Kidney (tissue), 22 donors: ENCODE measurements at places on chromosomes 1 and 21. TPM values are rescaled to one million over a fixed set of nuclear protein-coding genes. Genes with fewer than 3 reads are reported as not detected.

Gene KRTAP26-1
- not detected for total RNA-seq

Gene SPRR1A
- not detected for total RNA-seq

Gene DISC1
- total RNA-seq, result 15.9 TPM

Gene HMGCS2
- 3.9 TPM for total RNA-seq

Gene ERICH3
- 0.50 TPM for total RNA-seq

Gene FCRL6
- total RNA-seq, result 1.4 TPM

Gene C4BPA
- 45.7 TPM for total RNA-seq

Gene CAPZB
- 265 TPM for total RNA-seq

Gene TRAF3IP3
- 16.4 TPM for total RNA-seq

Gene TNFRSF1B
- 47.1 TPM for total RNA-seq

Gene TOMM20
- total RNA-seq, result 102 TPM

GRCh38 chr21:44892536-44893277 is 19.2 kb upstream of the PTTG1IP start:
- DNase-seq, result no peak
- H3K4me1 ChIP-seq, result peaks cover 4% of the 10 kb centered on the region
- no peak overlapping the region for H3K27ac ChIP-seq

GRCh38 chr1:226946841-226947240 is 6.7 kb downstream of the COQ8A start:
- H3K4me3 ChIP-seq, result no peak overlapping the region
- no peaks in the 10 kb centered on the region for H3K36me3 ChIP-seq
- H3K4me1 ChIP-seq, result no peaks in the 10 kb centered on the region
- no peaks in the 10 kb centered on the region for H3K27me3 ChIP-seq
- no peak for DNase-seq

DNA sequence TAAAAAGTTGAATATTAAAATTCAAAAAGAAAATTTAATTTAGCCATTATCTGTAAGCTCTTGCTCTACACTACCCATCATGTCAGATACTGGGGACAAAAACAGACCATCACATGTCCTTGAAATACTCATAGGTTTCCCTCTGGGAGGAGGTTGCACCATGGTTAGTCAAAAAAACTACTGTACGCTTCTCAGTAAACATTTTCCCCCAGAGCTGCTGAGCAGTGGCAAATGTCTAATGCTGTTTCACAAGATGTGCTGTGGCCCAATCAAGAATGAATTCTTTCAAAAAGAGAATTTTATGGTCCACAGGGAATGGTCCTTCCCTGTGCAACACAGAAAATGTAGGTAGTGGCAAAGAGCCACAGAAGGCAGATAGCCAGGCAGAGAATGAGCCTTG is 6.1 kb downstream of the SLC25A24 start:
- H3K27me3 ChIP-seq, result no peaks in the 10 kb centered on the region
- H3K27ac ChIP-seq, result no peak overlapping the region
- DNase-seq, result no peak
- peaks cover 7% of the 10 kb centered on the region for H3K36me3 ChIP-seq

- no peaks in the 10 kb centered on the region for H3K36me3 ChIP-seq
- no peak overlapping the region for H3K27ac ChIP-seq
- no peak for DNase-seq
- no peak overlapping the region for H3K4me3 ChIP-seq
- no peaks in the 10 kb centered on the region for H3K27me3 ChIP-seq
- H3K4me1 ChIP-seq, result no peaks in the 10 kb centered on the region
Observed at GRCh38 chr1:87100271-87100670, 185.8 kb downstream of the HS2ST1 start.

GRCh38 chr1:116504308-116505156 is 66.3 kb downstream of the CD58 start:
- H3K27ac ChIP-seq, result no peak overlapping the region
- H3K4me1 ChIP-seq, result no peaks in the 10 kb centered on the region
- DNase-seq, result no peak
- no peak overlapping the region for H3K4me3 ChIP-seq
- no peaks in the 10 kb centered on the region for H3K36me3 ChIP-seq

DNA sequence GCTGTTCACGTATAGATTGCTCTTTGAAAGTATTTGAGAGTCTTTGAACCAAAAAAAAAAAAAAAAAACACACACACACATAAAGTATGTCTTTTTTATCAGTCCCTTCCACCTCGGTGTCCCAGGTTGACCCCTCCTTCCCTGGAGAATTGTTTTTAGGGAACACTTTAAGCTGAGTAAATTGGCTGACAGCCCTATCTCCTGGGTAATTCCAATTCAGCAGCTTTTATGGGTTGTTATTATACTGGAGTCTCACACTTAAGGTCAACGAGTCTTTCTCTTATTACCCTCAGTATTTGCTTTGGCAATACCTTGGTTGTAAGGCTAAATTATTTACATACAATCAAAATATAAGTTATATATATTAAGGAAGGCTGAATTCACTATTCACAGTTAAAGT is 69.4 kb downstream of the SLC30A10 start:
- no peak overlapping the region for H3K27ac ChIP-seq
- DNase-seq, result no peak
- no peaks in the 10 kb centered on the region for H3K36me3 ChIP-seq
- H3K4me3 ChIP-seq, result no peak overlapping the region
- no peaks in the 10 kb centered on the region for H3K4me1 ChIP-seq

DNA sequence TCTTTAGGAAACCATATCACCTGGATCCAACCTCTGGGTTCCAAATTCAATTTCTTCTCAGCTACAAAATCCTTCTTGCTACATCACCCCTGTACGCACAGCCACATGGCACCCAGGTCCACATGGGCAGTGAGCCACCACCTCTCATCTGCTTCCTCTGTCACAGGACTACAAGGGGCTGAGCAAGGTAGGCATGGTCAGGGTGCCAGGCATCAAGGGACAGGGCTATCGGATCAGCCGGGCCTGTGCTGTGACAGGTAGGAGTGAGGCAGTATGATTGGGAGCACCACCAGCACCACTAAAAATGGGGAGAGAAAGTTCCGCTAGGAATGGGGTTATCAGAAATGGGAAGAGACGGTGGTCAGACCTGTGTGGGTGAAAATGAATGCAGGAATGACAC is 29.4 kb downstream of the S100A6 start:
- no peaks in the 10 kb centered on the region for H3K36me3 ChIP-seq
- DNase-seq, result no peak
- no peaks in the 10 kb centered on the region for H3K27me3 ChIP-seq
- no peaks in the 10 kb centered on the region for H3K4me1 ChIP-seq

GRCh38 chr21:8992731-8993174 is 1528.6 kb upstream of the TPTE start:
- H3K27me3 ChIP-seq, result no peaks in the 10 kb centered on the region
- no peak overlapping the region for H3K4me3 ChIP-seq
- DNase-seq, result no peak
- no peaks in the 10 kb centered on the region for H3K4me1 ChIP-seq
- no peak overlapping the region for H3K27ac ChIP-seq

- H3K27me3 ChIP-seq, result no peaks in the 10 kb centered on the region
- no peak for DNase-seq
- H3K27ac ChIP-seq, result no peak overlapping the region
- peaks cover 21% of the 10 kb centered on the region for H3K4me1 ChIP-seq
Observed at GRCh38 chr1:42684139-42684538, 1.9 kb downstream of the YBX1 start.

- no peaks in the 10 kb centered on the region for H3K27me3 ChIP-seq
- no peak within 1 kb of the TSS for H3K27ac ChIP-seq
- no peak for DNase-seq
- H3K36me3 ChIP-seq, result no peaks in the 10 kb centered on the region
- H3K4me1 ChIP-seq, result no peaks in the 10 kb centered on the region
- H3K4me3 ChIP-seq, result no peak within 1 kb of the TSS
Observed at GRCh38 chr1:169733924-169734323, at the start of gene SELE. TSS of gene SELE (minus strand) at chr1:169734079. CDS start at chr1:169733612, 467 bp downstream.

GRCh38 chr1:154386643-154387352 is 18.3 kb upstream of the IL6R start:
- H3K4me3 ChIP-seq, result no peak overlapping the region
- peaks cover 3% of the 10 kb centered on the region for H3K4me1 ChIP-seq
- H3K36me3 ChIP-seq, result no peaks in the 10 kb centered on the region
- H3K27ac ChIP-seq, result no peak overlapping the region

GRCh38 chr1:206582537-206582936 is 29.7 kb downstream of the EIF2D start:
- H3K27ac ChIP-seq, result no peak overlapping the region
- no peaks in the 10 kb centered on the region for H3K4me1 ChIP-seq
- H3K27me3 ChIP-seq, result no peaks in the 10 kb centered on the region
- no peak overlapping the region for H3K4me3 ChIP-seq

GRCh38 chr1:40802742-40803113 is 19.1 kb downstream of the KCNQ4 start:
- peaks cover 3% of the 10 kb centered on the region for H3K4me1 ChIP-seq
- DNase-seq, result no peak
- no peaks in the 10 kb centered on the region for H3K27me3 ChIP-seq

DNA sequence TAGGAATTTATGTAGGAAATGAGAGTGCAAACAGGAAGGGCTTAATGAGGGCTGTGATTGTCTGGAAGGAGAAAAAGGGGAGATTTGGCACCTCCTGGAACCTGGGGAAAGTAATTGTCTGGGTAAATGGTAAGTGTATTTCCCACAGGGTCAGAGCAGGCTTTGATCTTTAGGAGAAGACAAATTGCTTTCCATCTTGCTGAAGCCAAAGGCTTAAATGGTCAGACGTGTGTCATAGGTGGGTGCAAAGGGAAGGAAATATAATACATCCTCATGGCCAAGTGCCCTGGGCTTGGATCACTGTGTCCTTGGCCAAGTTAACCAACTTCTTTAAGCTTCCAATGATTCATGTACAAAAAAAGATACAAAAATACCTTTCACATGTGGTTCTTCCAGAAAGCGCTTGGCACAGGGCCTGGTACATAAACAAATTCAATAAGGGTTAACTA is 1.3 kb upstream of the DUSP23 start:
- no peaks in the 10 kb centered on the region for H3K27me3 ChIP-seq
- DNase-seq, result no peak
- peak overlapping the region; percentile 23 for H3K27ac ChIP-seq
- H3K36me3 ChIP-seq, result no peaks in the 10 kb centered on the region

- H3K4me3 ChIP-seq, result no peak overlapping the region
- no peaks in the 10 kb centered on the region for H3K4me1 ChIP-seq
- no peak overlapping the region for H3K27ac ChIP-seq
- no peaks in the 10 kb centered on the region for H3K27me3 ChIP-seq
- no peak for DNase-seq
Observed at GRCh38 chr1:92797297-92797696, 12.4 kb upstream of the EVI5 start.

- no peak overlapping the region for H3K27ac ChIP-seq
- DNase-seq, result no peak
- H3K4me3 ChIP-seq, result no peak overlapping the region
- no peaks in the 10 kb centered on the region for H3K27me3 ChIP-seq
- no peaks in the 10 kb centered on the region for H3K36me3 ChIP-seq
Observed at GRCh38 chr1:94143809-94144176, 22.8 kb upstream of the ABCA4 start.

- no peaks in the 10 kb centered on the region for H3K4me1 ChIP-seq
- no peaks in the 10 kb centered on the region for H3K27me3 ChIP-seq
- DNase-seq, result no peak
- H3K4me3 ChIP-seq, result no peak overlapping the region
- H3K27ac ChIP-seq, result no peak overlapping the region
Observed at GRCh38 chr1:168964478-168964877, 142.0 kb upstream of the ATP1B1 start.

- no peak for DNase-seq
- H3K27me3 ChIP-seq, result no peaks in the 10 kb centered on the region
- H3K27ac ChIP-seq, result no peak overlapping the region
Observed at GRCh38 chr1:98157524-98158313, 236.9 kb upstream of the DPYD start.

- no peak overlapping the region for H3K27ac ChIP-seq
- H3K27me3 ChIP-seq, result peaks cover 3% of the 10 kb centered on the region
- no peaks in the 10 kb centered on the region for H3K36me3 ChIP-seq
- no peaks in the 10 kb centered on the region for H3K4me1 ChIP-seq
- no peak for DNase-seq
Observed at GRCh38 chr1:18293291-18293690, 185.7 kb downstream of the IGSF21 start.

DNA sequence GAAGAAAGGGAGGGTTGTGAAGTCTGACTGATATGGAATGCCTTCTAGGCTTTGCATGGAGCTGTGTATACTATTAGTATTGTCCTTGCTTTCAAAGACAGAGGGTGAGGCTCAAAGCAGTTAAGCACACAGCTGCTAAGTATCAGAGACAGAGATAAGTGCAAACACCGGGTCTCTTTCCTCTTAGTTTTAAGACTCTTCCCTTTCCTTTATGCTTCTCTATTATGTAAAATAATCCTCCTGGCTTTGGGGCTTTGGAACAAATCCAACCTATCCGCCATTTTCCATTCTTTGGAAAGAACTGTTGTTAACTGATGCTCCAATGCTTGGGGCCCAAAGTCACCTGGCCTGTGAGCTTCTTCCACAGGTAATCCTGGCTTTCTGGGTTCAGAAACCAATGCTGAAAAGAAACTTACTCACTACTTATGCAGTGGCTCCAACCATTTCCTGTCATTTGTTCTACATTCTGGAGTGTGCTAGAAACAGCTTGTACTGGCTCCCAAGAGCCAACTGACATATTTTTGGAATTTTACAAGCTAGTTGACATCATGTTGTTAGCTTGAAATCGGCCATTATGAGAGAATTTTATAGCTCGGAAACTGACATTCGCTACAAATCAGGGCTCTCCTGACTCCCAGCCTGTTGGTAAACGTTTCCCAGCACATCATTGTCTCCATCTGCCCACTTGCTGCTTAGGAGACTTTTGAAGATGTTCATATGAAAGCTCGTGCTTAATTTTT is 67.5 kb downstream of the DNTTIP2 start:
- H3K4me3 ChIP-seq, result no peak overlapping the region
- no peaks in the 10 kb centered on the region for H3K36me3 ChIP-seq
- DNase-seq, result no peak
- no peaks in the 10 kb centered on the region for H3K4me1 ChIP-seq

GRCh38 chr1:200873116-200873670 is 412 bp downstream of the GPR25 start:
- H3K4me3 ChIP-seq, result no peak overlapping the region
- peaks cover 2% of the 10 kb centered on the region for H3K27me3 ChIP-seq
- peak; percentile 67 for DNase-seq
- H3K27ac ChIP-seq, result no peak overlapping the region
- no peaks in the 10 kb centered on the region for H3K36me3 ChIP-seq
- H3K4me1 ChIP-seq, result peaks cover 9% of the 10 kb centered on the region

GRCh38 chr1:160865337-160865736 is 2.6 kb upstream of the CD244 start:
- H3K36me3 ChIP-seq, result no peaks in the 10 kb centered on the region
- no peaks in the 10 kb centered on the region for H3K27me3 ChIP-seq
- DNase-seq, result no peak
- no peak overlapping the region for H3K4me3 ChIP-seq
